NAMALWA (cell line): ENCODE measurements at places on chromosomes 3 and 15.

- DNase-seq, result no peak
These were observed 134.9 kb downstream of the EPHB1 start for GRCh38 chr3:134929976-134930375.

- no peak for DNase-seq
These were observed 791.0 kb downstream of the OTOL1 start for GRCh38 chr3:162287600-162287999.

GRCh38 chr15:78389738-78390137 lies 48.3 kb upstream of the IREB2 start:
- no peak for DNase-seq

GRCh38 chr3:59996056-59996455 lies 946.2 kb upstream of the CFAP20DC start:
- DNase-seq, result no peak
